NCI-H187 treated with DMSO at 0.1 percent for 48 hours (cell line): ENCODE measurements at places on chromosomes 3 and 15.

- no peak for DNase-seq
Observed at GRCh38 chr15:54550954-54551353, 572.7 kb downstream of the UNC13C start.

- DNase-seq = no peak
Observed at GRCh38 chr15:67821784-67822440, 3.4 kb upstream of the SKOR1 start.

DNA sequence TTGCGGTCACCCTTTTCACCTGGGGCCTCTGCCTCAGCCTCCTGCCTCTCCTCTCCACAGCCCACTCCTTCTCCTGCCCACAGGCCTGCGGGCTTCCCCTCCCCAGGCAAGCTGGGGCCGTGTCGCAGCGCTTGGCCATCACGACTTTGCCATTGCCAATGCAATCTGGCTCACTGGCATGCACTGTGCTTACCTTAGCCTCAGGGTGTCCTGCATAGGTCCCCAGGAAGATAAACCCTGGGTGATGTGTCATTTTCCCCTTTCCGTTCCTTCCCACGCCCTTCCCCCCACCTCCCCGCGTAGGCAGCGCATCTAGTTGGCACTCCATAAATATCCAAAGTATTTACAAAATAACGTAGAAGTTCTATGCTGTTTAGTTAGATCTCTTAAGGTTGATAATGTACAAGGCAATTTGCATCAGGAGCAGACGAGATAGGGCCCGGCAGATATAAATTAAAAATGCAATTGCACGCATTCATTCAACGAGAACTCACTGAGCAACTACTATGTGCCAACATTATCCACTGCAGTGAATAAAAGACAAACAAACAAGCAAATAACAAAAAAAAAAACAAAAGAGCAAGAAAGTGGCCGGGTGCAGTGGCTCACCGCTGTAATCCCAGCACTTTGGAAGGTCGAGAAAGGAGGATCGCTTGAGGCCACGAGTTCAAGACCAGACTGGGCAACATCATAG, 973 bp upstream of the COPG1 start:
- DNase-seq = no peak

DNA sequence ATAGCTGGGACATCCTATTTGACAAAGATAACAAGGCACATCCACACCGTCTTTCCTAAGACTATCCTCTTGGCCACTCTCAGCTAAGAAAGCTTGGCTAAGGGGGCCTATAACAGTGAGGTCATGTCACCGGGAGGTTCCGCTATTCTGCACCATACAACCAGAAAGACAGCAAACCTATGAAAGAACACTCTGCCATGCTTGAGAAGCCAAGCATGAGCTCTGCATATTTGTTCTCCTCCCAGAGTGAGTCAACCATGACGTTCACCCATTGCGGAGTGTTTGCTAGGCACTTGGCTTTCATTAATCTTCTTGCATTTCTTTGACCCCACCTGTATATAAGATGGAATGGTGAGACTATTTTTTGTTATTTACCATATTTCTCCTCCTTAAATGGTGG, 141.2 kb downstream of the GMNC start:
- peak; percentile 91 for DNase-seq

GRCh38 chr15:50224606-50225005, 40.9 kb downstream of the HDC start:
- DNase-seq = no peak

GRCh38 chr3:163261618-163262017, 1765.0 kb downstream of the OTOL1 start:
- DNase-seq = no peak

DNA sequence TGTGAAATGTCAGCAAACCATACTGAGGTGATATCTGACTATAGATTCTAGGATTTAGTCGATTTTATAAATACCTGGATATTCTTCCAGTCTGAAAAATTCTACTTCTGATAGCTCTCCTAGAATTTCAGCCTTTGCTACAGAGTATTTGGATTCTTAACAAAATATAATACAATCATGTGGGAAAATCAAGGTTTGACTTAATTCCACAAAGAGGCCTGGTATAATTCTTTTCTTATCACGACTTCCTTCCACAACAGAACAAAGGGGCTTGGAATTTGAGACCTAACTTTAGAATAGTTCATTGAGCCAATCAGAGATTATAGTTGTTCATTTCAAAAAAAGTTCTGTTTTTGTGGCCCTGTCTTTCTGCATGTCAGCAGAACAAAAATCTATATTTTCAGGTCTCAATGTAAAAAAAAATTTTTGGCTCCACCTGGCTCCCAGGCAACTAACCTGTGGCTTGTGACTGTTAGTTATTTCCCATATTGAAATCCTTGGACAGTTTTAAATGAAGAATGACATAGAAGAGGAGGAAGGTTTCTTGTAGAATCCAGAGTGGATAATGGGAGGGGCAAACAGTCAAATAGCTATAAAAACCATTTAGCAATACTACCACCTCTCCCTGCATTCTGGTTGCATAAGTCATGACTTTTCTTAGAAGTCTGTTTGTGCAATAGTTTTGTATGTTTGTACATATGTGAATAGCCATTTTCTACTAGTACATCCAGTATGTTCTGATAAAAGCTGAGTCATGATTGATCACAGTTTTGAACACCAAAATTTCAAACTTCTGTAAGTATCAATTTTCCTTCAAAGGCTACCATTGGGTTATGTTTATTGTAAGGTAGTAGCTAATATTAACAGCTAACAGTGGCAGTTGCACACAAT, 4.0 kb downstream of the TM4SF1 start:
- DNase-seq = no peak

- DNase-seq = no peak
Observed at GRCh38 chr3:176933704-176934103, 263.6 kb downstream of the TBL1XR1 start.

GRCh38 chr3:191328962-191329653, at the start of gene CCDC50:
Gene CCDC50 (plus strand): TSS chr3:191329394. CDS start chr3:191329675, 281 bp downstream.
- DNase-seq = peak; percentile 5

- no peak for DNase-seq
Observed at GRCh38 chr15:73028831-73029451, 23.3 kb upstream of the NEO1 start.

GRCh38 chr3:60202052-60202726, 1049.1 kb downstream of the FHIT start:
- DNase-seq = no peak
